NCI-H2171 treated with DMSO at 0.1 percent for 48 hours (cell line): ENCODE measurements at places on chromosomes 2 and 18.

DNA sequence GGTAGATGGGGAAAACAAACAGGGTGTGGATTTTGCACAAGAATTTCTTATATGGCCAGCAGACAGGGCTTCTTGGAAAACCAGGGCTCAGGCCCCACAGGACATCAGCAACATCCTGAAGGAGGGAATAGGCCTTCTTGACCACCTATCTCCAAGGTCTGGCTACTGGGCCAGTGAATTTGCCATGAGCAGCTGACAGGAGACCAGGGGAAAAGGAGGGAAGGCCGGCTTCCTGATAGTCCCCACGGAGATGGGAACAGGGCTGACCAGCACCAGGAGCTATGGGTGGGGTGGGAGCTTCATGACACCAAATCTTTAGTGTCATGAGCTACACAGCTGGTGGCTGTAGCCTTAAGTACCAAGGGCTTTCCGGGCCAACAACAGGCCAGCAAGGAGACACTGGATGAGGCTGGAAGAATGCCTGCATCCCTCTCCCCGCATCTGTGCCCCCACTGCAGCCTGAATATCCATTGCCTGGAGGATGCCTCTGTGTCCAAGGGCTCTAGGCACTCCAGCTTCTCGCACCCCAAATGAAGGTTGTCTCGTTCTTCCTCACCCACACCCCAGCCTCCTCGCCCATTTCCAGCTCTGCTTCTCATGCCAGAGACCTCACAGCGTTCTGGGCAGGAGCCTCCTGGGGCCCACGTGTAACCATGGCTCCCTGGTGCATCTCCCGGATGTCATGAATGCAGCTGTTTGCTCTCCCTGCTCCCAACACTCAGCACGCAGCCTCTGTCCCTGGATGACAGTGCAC is 74.8 kb downstream of the EMX1 start:
- no peak for DNase-seq

DNA sequence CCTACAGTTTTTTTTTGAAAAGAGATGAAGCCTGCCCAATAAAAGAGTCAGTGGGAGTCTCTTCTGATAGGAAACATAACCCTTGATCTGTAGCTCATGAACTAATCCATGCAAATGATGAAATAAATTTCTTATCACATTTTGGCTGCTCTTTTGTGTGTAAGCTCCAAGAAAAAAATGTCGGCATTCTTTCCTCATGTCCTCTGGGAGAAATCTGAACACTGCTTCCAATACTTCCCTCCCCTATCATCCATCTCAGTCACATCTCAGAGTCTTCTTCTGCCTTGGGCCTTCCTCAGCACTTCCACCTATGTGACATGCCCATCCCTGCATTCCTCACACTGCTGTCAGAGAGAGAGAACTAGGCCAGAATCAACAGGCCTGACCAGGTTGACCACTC is 395.7 kb upstream of the ST6GAL2 start:
- DNase-seq = no peak

DNA sequence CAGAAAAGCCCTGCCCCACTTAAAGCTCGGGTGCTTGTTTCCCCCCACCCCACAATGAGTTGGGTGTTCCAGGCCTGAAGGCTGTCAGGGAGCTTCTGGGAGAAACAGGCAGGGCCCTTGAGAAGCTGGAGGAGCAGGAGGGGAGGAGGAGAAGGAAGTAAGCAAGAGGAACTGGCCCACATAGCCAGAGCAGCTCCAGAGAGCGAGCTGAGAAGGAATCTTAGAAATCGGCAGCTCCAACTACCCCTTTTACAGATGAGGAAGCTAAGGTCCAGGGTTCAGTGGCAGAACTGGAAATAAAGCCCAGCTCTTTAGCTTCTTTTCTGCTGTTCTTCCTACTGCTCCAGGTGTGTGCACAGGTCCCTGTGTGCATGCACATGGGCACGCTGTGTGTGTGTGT is 12.7 kb upstream of the KCNK3 start:
- no peak for DNase-seq

DNA sequence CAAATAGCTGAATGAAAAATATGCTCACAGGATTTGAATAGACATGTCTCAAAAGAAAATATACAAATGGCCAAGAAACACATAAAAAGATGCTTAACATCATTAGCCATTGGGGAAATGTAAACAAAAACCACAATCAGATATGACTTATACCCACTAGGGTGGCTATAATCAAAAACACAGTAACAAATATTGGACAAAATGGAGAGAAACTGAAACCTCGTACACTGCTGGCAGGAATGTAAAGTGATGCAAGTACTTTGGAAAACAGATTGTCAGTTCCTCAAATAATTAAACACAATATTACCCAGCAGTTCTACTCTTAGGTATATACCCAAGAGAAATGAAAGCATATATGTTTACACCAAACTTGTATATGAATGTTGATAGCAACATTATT is 213.0 kb downstream of the PHLPP1 start:
- DNase-seq = no peak

DNA sequence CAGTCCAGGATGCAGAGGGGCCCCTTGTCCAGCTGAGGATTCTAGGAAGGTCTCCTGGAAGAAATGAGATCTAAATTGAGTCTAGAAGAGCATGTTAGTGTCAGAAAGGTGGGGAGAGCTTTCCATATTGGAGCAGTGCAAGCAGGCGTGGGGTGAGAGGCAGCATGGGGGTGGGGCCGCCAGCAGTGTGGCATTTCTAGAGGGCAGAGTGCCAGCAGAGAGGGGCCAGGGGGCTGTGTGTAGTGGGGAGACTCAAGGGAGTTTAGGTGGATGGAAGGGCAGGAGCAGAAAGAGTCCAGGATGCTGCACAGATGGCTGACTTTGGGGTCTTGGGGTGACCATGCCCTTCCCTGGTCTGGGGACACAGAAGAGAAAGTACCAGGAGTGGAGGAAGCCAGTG is 2.1 kb downstream of the VIL1 start:
- DNase-seq = no peak

GRCh38 chr2:143939626-143940330 is 580.1 kb downstream of the ZEB2 start:
- no peak for DNase-seq

- DNase-seq = no peak
These were observed 173.6 kb downstream of the ADCYAP1 start for GRCh38 chr18:1078301-1078700.

- no peak for DNase-seq
These were observed 276.9 kb downstream of the ZNF804A start for GRCh38 chr2:184875212-184875611.

DNA sequence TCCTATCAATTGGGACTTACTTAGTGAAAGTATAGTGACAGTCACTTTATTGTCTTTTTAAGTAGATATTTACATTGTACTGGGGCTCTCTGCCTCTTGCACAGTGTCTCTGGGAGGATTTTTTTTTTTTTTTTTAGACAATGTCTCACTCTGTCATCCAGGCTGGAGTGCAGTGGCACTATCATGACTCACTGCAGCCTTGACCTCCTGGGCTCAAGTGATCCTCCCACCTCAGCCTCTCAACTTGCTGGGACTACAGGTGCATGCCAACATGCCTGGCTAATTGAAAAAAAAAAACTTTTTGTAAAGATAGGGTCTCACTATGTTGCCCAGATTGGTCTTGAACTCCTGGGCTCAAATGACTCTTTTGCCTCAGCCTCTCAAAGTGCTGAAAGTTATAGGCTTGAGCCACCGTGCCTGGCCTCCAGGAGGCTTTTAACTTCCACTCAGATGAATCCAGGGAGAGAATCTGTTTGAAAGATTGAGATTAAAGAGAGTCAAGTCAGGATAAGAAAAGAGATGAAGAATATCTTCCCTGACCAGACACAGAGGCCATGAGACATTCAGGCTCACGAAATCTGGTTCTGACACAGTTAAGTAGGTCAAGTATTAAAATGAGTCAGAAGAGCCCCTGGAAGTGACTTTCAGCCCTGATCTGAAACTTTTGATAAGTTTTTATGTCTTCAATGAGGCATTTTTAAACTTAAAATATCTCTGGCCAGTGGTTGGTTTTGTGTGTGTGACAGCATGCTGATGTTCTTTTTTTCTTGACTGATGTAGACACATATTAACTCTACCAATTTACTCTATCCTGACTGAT is 18.3 kb downstream of the ARHGEF33 start:
- no peak for DNase-seq

DNA sequence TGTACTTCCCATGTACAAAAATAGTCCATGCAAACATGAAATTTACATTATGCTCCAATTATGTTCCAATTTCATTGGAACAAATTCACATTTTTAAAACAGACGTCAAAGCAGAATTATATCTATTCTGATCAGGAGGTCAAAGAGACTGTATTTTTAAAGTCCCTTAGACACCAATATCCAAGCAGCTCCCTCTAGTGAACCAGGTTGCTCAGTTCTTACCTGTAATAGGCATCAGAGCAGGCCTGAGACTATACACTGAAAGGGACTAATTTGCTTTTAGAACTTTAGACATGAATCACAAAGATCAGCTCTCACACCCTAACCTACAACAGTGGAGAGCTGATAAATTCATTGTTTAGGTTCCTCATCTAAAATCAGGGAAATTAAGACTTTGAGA is 273.9 kb downstream of the MBD2 start:
- DNase-seq = no peak

- DNase-seq = no peak
These were observed 143.3 kb upstream of the ITGB6 start for GRCh38 chr2:160343404-160343803.

GRCh38 chr2:126771094-126771493 is 115.1 kb downstream of the GYPC start:
- DNase-seq = no peak

- no peak for DNase-seq
These were observed 60.2 kb downstream of the LRRC30 start for GRCh38 chr18:7291046-7291445.

DNA sequence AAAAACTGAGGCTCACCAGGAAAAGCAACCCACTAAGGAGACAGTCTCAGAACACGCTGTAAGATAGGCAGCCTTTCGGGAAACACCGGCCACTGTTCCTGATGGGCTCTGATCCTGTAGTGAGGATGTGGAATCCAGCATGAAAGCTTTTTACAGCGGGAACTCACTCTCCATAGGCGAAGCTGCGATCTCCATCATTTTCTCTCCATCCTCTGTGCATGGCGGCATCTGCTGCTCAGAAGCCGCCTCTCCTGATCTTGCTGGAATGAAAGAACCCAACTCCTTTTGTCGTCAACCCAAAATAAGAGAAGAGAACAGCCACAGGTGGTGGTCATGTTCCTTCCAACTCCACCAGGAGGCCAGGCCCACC is 49.9 kb downstream of the TMEM18 start:
- DNase-seq = no peak
